MG63 (cell line): ENCODE measurements at places on chromosomes 6 and 20. TPM values are rescaled to one million over a fixed set of nuclear protein-coding genes. Genes with fewer than 3 reads are reported as not detected.

IMPG1 gene
- not detected in 2 replicates for total RNA-seq

- DNase-seq, result no peak
Observed at GRCh38 chr6:41967312-41968287, 26.0 kb upstream of the CCND3 start.

DNA sequence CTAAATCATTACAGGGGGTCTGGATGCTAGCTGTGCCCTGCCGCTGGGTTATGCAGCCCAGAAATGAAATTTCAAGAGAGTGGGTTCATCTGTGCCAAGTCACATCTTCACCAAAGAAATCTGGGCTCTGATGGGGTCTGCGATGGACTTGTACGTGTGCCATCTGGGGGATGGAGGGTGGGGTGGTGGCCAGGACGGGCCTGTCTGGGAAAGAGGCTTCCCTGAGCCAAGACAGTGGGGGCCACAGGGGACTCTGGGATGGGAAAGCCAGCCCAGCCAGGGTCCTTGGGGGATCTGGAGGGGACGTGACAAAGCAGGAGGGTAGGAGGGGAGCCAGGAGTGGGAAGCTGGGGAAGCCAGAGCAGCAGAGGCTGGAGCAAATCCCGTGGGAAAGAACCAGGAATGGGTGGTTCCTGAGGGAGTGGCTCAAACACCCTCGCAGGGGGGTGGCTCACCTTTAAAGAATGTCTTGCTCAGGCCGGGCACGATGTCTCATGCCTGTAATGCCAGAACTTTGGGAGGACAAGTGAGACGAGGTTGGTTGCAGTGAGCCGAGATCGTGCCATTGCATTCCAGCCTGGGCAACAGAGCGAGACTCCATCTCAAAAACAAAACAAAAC is 36.3 kb upstream of the SULF2 start:
- peak; percentile 43 for DNase-seq

GRCh38 chr6:85498596-85499258 is 48.8 kb downstream of the NT5E start:
- no peak for DNase-seq

SLC26A8 gene
- not detected in 2 replicates for total RNA-seq

GRCh38 chr20:10247440-10247839 is 28.8 kb downstream of the SNAP25 start:
- no peak for DNase-seq

DNA sequence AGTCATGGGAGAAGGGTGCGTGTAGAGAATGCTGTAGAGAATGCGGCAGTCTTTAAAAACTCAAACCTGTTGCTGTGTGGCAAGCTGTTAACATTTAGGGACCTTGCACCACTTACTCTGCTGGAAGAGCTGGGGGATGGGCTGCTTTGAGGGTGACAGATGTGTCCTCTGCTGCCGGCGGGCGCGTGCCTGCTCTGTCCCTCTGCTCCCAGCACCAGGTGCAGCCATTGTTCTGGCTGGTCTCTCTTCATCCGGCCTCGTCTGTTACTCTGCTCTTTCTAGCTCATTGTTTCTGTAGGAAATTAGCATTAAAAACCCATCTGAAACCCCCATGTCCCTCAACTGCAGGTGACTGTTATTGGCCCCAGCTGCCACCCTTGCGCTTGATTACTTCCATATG is 78.5 kb downstream of the CBFA2T2 start:
- DNase-seq, result no peak

- no peak for DNase-seq
Observed at GRCh38 chr20:8007490-8007889, 12.1 kb downstream of the TMX4 start.

ENPP3 gene
- total RNA-seq, result not detected in 2 replicates

RIPPLY2 gene
- not detected in 2 replicates for total RNA-seq

GRCh38 chr20:11738852-11739251 is 178.8 kb upstream of the BTBD3 start:
- DNase-seq, result no peak

DNA sequence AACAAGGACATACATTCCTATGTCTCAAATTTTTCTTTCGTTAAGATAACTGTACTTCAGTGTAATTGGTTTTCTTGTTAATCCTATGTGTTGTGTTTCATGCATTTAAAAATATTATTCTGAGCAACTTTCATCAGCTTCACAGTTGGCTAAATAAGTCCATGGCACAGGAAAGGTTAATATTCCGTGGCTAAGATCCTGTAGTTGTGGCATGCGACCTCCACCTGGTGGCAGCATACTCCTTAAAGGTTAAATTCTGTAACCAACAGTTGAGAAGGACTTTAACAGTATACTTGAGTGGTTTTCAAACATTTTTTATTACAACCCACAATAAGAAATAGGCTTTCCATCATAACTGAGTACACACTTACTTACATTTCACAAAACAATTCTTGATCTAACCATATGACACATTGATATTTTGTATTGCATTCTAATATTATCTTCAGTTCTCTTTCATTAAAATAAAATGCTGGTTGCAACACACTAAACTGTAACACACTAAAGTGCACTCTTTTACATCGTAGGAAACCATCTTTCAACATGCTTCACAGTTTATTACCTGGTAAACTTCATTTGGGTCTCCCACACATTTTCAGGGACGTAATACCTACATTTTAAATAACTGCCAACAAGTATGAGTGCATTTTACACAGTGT is 118.3 kb downstream of the SLX4IP start:
- peak; percentile 46 for DNase-seq

DNA sequence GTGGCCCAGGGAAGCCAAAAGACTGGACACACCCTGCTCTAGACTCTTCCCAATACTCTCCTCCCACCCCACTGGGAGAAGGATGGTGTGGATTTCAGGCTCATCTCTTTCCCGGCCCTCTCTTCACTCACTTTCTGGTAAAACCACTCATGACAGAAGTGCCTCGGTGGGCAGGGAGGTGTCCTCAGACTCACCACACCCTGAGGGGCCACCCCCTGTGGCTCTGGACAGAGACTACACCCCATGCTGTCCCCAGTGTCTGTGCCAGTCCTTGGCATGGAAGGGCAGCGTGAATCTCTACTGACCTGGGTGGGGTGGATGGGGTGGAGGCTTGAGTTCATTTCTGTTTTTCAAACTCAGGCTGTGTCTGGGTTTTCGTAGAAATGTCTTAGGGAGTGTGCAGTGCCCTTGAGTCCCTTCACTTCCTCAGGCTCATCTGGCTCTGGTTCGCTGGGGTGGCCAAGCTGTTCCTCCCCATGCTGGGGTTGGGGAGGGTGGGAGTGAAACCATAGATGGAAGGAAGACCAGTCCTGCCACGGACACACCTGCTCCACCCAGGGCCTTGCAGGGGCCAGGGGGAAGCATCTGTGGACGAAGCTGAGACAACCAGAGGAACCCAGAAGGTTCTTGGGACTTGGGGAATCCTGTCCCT is 59.1 kb downstream of the EZR start:
- DNase-seq, result no peak

NR2E1 gene
- 0.25 TPM in 1 of 2 replicates, not detected in the other for total RNA-seq

- no peak for DNase-seq
Observed at GRCh38 chr6:36493319-36493718, 50.5 kb downstream of the KCTD20 start.

GRCh38 chr6:158771399-158772152 is 47.6 kb downstream of the EZR start:
- DNase-seq, result no peak

- no peak for DNase-seq
Observed at GRCh38 chr20:59778615-59779200, 154.7 kb downstream of the SYCP2 start.

SAMD3 gene
- not detected in 2 replicates for total RNA-seq

DNA sequence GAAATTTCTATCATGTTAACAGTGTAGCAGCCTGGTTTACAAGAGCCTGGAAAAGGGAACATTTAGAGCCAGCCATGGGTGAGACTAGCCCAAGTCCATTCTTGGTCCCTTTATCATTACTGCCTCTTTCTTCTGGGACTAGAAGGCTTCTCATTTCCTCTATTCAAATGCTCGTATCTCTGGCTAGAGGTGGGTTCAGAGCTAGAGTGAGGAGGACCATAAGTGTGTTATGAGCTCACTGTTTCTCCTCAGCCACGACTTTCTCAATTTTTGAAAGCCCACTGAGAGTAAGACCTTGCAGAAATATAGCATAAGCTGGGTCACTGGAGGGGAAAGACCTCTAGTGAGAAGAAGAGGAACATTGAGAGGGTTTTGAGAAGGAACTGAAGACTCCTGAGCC is 100.0 kb downstream of the SOBP start:
- DNase-seq, result no peak

TINAG gene
- total RNA-seq, result not detected in 2 replicates

GRCh38 chr20:19619904-19620430 is 138.1 kb upstream of the RIN2 start:
- DNase-seq, result no peak

SOBP gene
- 0.12 and 0.69 TPM in 2 replicates for total RNA-seq

DNA sequence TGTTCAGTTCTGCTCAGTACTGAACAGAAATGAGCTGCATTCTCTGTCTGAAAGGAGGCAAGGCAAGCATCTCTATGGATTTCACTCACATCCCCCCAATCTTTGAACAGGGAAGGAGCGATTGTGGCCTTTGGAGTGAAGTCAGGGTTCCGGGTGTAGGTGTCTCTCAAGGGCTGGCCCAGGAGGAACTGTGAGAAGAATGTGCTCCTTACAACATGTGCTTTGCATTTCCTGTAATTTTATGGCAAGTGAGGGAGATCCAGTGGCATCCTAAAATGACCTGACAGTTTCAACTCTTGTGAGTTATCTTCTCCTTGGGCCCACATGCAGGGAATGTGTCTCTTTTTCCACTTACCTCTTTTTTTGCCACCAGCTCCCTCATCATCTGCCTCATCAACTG is 63.0 kb upstream of the RIN2 start:
- DNase-seq, result no peak

- DNase-seq, result peak; percentile 18
Observed at GRCh38 chr6:57252975-57253374, 30.9 kb upstream of the RAB23 start.

DNA sequence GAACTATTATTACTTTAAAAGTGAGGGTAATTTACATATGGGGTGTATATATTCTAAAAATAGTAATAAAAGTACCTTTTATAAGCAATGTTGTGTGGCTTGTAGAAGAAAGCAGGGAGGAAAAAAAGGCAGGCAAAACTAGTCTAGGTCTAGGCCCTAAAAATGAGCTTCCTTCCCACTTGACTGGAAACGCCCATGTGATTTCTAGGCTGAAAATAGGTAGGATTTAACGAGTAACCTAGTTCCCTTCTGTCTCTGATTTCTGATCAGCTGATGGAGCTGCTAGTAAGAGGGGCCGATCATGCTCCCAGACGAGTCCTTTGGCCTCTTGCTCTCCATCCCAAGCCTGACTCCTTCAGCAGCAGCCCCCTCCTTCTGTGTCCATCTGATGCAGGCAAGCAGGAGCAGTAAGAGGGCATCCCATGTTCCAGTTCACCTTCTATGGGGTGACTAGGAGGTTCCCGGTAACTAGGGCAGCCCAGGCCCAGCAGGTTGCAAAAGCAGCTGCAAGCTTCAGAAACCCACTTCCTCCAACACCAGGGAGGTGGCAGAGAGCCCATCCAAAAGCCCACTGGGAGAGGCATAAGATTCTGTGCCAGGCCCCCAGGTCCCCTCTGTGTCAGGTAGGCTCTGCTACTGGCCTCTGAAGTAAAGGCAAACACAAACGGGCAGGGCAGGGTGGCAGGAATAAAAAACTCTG is 24.4 kb downstream of the TBC1D20 start:
- DNase-seq, result no peak

DNA sequence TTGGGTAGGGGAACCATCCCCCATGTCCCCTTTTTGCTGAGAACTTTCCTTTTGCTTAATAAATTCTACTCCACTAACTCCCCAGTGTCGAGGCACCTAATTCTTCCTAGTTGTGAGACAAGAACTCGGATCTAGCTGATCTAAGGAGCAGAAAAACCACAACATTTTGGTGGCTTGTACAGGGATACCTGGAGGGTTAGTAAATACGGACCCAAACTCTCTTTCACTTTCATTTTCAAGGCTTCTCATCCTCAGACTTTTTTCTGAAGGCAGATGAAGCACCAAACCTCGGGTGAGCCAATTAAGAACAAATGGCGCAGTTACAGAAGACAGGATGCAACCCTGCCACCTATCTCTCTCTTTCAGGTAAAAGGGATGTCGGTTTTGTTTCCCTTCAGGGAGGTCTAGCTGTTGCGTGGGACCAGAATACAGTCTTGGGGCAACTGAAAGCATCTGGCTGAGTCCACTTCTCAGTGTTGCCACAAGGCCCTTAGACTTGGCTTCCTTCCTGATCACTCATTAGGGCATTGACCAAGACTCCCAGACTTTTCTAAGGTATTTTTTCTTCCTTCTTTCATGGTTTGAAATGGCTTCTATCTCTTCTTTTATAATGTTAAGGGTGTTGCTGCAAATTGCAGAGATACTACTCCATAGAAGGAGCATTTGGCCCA is 11.1 kb upstream of the HTR1B start:
- DNase-seq, result no peak

DNA sequence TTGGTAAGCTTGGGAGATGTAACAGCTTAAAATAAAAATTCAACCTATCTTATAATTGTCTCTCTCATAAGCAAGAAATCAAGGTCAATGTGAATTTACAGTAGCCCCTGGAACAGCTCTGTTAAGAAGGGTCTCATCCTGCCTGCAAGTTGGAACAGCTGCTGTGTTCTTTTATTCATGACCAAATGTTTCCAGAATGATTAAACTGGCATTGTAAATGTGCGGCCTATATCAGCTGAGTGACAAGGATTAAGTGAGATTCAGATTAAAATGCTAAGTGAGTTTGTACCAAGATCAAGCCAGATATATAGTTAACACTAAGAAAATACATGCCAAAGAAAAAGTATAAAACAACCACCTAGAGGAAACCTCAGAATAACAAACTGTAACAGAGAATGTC is 45.3 kb upstream of the NRSN1 start:
- DNase-seq, result no peak

GRCh38 chr6:35687658-35688604 is 784 bp downstream of the FKBP5 start:
- peak; percentile 46 for DNase-seq

DNA sequence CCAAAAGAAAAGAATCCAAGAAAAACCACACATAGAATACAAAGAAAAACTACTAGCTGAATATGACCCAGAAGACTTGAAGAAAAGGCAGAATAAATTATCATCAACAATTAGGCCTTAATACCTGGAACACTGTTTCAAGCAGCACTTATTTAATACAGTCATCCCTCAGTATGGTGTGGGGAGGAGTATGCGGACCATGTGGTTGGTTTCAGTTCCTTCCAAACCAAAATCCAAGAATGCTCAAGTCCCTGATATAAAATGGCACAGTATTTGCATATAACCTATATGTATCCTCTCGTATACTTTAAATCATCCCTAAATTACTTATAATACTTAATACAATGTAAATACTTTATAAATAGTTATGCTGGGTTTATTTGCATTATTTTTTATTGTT is 16.1 kb downstream of the CDK19 start:
- no peak for DNase-seq
